NCI-H774 (cell line): ENCODE measurements at places on chromosomes 11 and 22.

GRCh38 chr22:38756711-38757463 lies 1.1 kb upstream of the SUN2 start:
- DNase-seq = no peak

GRCh38 chr22:37418627-37419369 lies 8.5 kb downstream of the ELFN2 start:
- no peak for DNase-seq

DNA sequence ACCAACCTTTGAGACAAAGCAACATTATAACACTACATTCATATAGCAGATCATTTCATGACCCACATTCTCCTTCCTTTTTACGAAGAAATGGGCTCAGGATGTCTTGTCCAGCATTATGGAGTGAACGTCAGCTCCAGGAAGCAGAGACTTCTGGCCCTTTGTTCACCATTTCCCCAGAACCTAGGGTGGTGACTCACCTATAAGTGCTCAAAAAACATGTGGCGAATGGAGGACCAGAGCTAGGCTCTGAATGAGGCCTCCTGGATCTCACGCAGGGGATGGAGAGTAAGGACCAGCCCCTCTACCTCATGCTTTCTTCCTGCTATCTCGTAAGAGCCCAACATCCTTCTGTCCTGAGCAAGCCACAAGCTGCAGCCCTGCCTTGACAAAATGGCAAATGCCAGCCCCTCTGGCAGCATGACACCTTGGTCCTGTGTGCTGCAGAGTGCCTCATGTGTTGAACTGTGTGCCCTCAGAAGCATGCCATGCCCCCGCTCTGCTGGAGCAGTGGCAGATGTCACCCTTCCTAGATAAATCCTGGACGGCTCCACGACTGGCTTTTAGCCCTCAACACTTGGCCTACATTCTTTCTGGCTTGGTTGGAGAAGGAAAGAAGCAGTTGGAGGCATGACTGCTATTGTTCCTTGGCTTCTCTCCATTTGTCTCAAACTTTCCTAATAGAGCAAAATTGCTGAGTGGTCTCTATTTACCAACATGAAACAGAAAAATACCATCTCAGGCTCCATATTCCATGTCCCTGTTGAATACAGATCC lies 6.5 kb upstream of the ST3GAL4 start:
- DNase-seq = no peak

- DNase-seq = no peak
Observed at GRCh38 chr11:132032555-132032954, 662.1 kb downstream of the NTM start.

DNA sequence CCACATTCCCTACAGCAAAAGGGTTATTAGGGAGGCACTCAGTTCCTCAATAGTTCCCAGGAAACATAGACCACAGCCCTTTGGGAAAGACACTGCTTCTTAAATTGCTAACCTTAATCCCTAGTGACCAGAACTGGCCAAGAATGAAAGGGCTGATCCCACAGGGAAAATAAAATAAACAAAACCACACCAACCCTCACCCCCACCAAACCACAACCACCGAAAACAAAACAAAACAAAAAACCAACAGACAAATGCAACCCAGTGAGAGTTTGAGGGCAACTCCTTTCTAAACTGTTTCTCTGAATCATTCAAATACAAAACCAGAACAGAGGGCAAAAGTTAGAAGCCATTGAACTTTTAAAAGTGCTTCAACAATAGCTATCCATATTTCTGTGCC lies 57.2 kb downstream of the NAV2 start:
- DNase-seq = no peak

DNA sequence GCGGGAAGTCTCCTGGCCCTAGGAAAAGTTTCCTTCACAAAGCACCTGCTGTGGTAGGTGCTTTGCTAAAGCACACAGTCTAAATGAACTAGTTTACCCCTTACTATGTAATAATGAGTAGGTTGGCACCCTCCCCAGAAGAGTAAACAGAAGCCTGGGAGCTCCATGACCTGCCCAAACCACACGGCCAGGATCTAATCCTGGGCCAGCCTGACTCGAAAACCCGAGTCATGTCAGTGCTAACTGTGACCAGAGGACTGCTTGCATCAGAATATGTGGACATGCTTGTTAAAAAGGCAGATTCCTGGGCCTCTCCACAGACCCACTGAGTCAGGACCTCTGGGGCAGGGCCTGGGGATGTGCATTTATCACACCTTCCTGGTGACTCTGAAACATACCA lies 67.7 kb downstream of the PANX1 start:
- DNase-seq = no peak

- no peak for DNase-seq
Observed at GRCh38 chr11:21628641-21629040, 564.2 kb upstream of the ANO5 start.

DNA sequence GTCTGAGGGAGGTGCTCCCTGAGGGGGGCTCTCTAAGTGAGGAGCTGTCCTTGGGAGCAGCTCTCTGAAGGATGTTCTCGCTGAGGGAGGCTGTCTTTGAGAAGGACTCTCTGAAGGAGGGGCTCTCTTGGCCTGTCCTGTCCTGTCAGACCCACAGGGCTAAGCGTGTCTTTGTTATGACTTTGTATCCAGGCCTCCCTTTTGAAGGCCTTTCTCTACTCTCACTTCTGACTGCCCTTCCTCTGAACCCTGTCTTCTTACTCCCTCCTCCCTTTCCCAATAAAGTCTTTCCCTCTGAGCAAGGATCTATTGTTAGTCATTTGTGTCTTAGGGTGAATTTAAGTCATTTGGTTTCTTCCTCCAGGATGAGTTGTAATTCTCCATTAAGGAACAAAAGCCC lies 330.1 kb upstream of the PLET1 start:
- DNase-seq = no peak
